HFF-Myc (cell line): ENCODE measurements at places on chromosomes 13 and 19.

- peak; percentile 27 for DNase-seq
These were observed 16.1 kb upstream of the IRGC start for GRCh38 chr19:43699506-43700394.

DNA sequence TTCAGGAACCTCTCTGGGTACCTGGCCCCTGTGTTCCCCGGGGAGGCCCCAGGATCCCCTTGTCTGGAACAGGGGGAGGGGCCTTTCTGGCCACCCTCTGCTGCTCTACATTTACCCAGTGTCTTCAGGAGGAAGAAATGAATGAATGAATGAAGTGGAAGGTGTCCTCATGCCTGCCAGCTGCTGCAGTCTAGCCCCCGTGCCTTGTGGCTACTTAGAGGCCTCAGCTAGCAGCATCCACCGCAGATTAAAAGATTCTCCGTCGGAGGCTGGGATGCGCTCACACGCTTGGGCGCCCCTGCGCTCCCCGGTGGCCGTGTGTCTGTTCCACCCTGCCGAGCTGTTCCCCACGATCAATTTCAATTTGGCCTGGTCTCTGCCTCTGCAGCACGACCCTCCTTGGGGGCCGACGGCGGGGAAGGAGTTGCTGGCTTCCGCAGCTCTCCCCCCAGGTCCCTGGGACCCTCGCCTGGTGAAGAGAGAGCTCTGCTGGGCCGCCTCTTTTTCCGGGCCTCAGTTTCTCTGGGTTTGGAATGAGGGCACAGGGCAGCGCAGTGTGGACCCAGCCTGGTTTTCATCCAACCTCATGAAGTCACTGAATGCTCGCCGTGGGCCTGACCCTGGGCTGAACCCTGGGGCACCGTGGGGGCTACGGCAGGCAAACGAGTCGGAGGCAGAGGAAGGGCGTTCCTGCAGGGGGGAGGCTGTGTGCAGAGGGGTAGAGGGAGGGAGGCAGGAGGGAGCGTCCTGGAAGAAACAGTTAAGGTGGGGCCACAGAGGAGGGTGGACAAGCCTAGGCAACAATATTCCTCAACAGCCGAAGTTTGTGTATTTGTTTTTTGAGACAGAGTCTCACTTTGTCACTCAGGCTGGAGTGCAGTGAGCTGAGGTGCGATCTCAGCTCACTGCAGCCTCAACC lies 28.3 kb downstream of the EFNA2 start:
- DNase-seq: no peak

- no peak for DNase-seq
These were observed 76.9 kb downstream of the TEX29 start for GRCh38 chr13:111397202-111397880.

DNA sequence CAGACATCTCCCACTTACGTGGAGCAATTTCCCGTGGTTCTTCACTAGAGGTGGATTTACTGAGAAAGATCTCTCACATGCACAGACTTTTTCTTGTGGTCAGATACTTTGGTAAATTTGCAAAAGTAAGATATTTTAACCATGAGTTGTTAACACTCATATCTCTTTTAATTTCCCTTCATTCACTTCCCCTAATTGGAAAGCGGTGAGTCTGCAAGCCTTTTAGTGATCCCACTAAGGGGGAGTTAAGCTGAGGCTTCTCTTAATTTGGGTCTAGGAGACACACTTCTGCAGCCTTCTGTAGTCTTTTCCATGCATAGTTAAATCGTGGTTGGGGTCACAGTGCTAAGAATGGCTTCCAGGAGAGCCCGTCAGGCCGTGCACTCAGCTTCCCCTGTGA lies 30.7 kb upstream of the SERPINE3 start:
- no peak for DNase-seq

GRCh38 chr19:7973883-7974282 lies 30.4 kb upstream of the TIMM44 start:
- DNase-seq: no peak

GRCh38 chr13:49435992-49436391 lies 7.9 kb downstream of the CAB39L start:
- DNase-seq: no peak

- no peak for DNase-seq
These were observed 2.4 kb upstream of the SIX5 start for GRCh38 chr19:45771311-45771933.

GRCh38 chr13:81551036-81551435 lies 1210.1 kb upstream of the SPRY2 start:
- DNase-seq: no peak

DNA sequence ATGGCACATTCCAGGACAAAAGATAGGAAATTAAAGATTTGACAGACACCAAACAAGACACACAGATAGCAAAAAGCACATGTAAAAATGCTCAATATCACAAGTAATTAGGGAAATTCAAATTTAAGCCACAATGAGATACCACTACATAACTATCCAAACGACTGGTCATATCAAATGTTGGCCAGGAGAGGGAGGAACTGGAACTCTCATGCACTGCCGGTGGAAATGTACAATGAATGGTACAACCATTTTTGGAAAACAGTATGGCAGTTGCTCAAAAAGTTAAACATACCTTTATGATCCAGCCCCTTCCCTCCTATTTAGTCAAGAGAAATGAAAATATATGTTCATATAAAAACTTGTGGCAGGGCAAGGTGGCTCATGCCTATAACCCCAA lies 36.8 kb upstream of the CYP2S1 start:
- DNase-seq: no peak

DNA sequence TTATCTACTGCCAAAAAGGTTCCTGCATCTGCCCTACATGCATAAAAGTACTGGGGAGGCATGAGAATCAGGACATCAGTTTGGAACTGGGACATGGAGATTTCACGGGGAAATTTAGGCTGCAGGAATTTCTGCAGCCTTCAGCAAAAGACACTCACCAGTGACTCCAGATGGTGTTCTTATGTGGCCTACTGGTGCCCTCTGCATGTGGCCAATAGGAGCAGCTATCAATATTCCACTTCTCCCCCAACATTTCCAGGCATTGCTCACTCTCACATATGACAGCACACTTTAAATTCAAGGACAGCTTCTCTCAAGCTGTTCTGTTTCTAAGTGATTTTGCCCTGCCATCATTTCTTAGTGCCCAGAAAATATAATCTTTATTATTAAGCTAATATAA lies 570.5 kb upstream of the ARGLU1 start:
- DNase-seq: no peak

DNA sequence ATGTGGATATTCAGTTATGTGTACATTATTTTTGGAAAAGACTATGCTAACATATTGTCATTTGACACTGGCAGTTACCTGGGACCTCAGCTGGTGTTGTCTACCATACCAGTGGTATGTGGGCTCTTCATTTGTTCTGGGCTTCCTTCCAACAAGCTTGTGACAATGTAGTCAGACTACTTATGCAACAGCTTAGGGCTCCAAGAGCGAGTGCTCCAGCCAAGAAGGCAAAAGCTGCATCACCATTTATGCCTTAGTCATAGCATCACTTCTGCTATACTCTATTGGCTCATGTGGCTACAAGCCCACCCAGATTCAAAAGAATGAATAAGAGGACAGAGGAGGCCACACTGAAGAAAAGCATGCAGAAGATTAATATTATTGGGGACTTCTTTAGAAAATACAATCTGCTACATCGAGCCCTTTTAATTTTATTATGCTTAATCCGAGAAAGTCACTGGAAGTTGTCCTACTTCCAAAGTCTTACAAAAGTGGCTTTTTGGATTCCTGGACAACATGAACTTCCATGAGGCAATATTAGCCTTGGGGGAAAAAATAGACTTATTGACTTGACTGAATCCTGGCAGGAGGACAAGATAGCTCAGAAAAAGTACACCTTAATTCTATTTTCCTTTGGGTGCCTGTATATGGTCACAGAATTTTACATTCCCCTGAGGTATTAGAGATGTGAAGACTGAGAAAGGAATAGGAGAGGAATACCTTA lies 529.4 kb upstream of the HTR2A start:
- DNase-seq: no peak

DNA sequence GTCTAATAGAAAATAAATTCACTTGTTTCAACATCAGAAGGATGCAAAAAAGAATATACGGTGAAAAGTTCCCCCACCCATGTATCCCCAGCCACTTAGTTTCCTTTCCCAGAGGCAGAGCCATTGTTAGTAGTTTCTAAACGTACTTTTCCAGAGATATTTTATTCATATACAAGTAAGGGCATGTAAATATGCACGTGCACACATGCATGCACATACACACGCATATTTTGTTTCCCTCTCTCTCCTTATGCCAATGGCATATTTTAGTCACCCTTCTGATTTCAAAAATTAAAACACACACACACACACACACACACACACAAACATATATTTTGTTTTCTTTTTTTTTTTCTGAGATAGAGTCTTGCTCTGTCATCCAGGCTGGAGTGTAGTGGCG lies 147.4 kb downstream of the PDS5B start:
- DNase-seq: no peak

DNA sequence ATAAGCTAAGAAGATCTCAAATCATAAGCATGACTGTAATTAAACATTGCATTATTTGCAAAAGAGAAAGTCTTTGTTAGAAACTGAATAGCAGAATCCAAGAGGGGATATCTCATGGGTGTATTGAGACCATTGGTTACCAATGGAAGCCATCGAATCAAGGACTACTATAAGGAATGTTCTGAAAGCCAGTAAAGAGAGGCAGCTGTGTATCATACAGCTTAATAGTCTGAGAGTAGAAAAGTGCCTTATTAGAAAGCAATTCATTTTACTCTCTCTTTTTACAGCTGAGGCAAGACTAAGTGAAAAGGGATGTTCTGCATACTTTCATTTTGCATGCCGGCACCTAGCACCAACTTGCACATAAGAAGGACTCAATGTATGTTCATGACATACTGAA lies 7.6 kb upstream of the DCT start:
- no peak for DNase-seq

DNA sequence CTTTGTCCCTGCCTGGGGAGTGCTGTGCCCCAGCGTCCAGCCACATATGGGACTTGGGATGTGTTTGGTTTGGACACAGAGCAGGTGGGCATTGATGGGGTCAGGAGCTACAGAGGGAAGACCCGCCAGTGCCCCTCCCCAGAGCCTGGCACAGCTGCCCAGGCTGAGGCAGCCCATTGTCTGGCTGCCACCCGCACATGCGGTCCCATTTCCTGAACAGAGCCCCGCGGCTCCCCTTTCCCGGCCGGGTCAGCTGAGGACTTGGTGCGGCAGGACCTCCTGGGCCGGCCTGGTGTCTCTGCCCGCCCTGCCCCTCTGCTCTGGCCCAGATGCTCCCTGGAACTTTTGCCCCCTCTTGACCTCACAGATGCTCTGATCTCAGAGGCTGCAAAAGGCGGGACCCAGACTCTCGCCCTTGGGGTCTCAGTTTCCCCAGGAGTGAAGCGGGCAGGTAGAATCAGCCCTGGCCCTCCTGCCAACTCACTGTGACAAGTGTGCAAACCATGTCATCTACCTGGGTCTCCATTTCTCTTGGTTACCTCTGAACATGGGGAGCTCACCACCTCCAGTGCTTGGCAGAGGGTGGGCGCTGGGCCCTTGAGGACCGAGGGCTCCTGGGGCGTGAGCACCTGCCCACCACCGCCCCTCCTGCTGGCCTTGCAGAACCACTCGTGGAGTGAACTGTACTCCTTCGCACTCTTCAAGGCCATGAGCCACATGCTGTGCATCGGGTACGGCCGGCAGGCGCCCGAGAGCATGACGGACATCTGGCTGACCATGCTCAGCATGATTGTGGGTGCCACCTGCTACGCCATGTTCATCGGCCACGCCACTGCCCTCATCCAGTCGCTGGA lies 17.8 kb downstream of the HCN2 start:
- DNase-seq: no peak

GRCh38 chr13:78401873-78402707 lies 201.3 kb downstream of the POU4F1 start:
- DNase-seq: no peak

- no peak for DNase-seq
These were observed 422.3 kb downstream of the SPRY2 start for GRCh38 chr13:79918620-79919019.

- DNase-seq: no peak
These were observed 1.1 kb downstream of the SYT5 start for GRCh38 chr19:55178781-55179599.

DNA sequence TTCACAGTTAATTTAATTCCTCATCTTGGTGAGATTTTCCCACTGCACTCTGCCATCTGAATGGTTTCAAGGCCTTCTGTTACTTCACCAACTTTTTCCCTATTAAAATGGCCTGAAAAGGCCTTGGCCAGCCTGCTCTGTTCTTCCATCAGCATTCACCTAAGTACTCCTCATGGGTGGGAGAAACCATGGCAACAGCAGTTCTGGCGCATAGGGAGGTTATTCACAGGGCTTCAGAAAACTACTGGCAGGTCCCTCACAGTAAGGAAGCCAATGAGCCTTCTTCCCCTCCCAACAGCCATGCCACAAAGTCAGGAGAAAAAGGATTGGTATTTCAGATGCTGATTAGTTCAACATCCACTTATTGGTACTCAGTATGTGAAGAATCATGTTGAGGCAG lies 17.2 kb upstream of the GJB2 start:
- no peak for DNase-seq

GRCh38 chr13:83350569-83350968 lies 531.7 kb downstream of the SLITRK1 start:
- DNase-seq: peak; percentile 20

DNA sequence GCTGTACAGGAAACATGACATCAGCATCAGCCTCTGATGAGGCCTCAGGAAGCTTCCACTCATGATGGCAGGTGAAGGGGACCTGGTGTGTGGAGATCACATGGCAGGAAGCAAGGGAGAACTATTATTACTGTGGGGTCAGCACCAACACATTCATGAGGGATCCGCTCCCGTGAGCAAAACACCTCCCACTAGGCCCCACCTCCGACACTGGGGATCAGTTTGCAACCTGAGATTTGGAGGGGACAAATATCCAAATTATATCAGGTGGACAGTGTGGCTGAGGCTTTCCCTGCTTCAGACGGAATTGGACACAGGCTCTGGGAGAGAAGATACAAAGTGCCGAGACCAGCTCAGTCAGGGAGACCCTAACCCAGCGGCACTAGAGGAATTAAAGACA lies 5.7 kb upstream of the ZNF792 start:
- no peak for DNase-seq

DNA sequence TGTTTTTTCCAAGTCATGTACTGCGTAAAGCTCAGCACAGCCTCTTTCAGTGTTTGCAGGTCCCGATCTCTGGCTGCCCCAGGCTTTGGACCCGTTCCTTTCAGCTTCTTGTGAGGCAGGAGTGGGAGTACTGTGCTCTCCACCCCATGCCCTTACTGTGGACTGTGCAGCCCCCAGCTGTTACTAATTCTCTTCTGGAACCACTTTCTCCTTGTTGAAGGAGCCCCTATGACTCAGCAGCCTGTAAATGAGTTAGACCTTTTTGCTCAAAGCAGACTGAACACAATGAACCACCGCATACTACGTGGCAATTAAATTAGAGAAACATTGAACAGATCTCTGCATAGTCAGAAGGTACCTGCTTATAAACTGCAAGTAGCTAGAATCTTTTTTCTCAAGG lies 39.0 kb downstream of the SERTM1 start:
- peak; percentile 37 for DNase-seq

GRCh38 chr13:114140131-114140905 lies 7.9 kb upstream of the RASA3 start:
- no peak for DNase-seq

- DNase-seq: no peak
These were observed 666 bp downstream of the CELF5 start for GRCh38 chr19:3225169-3225485.
